Neural progenitor cell (in vitro differentiated cells): ENCODE measurements at places on chromosomes 11 and 22.

GRCh38 chr22:33869946-33870345 is 50.3 kb downstream of the LARGE1 start:
- no peak for DNase-seq
- no peaks in the 10 kb centered on the region for H3K27me3 ChIP-seq
- H3K4me3 ChIP-seq = no peak overlapping the region
- no peak overlapping the region for H3K27ac ChIP-seq
- no peaks in the 10 kb centered on the region for H3K36me3 ChIP-seq

- peaks cover 20% of the 10 kb centered on the region for H3K4me1 ChIP-seq
- peaks cover 7% of the 10 kb centered on the region for H3K36me3 ChIP-seq
- H3K27ac ChIP-seq = no peak overlapping the region
- DNase-seq = no peak
These were observed 1.6 kb downstream of the PPP2R1B start for GRCh38 chr11:111764621-111765020.

DNA sequence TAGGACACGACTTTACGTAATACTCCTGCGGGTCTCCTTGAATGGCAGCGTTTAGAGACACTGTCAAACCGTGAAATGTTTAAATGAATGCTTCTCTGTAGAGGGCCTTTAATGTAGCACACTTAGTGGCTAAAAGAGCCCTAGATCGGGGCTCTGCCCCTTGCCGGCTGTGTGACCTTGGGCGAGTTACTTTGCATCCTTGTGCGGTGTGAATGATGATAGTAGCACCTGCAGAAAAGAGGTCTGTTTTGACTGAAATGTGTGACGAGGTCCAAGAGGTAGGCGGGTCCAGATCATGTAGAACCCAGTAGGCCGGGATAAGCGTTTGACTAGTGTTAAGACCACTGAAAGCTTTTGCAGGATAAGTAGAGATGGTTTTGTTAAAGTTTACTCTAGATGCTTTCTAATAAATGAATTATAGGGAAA is 866 bp downstream of the MED17 start:
- H3K27me3 ChIP-seq = no peaks in the 10 kb centered on the region
- H3K27ac ChIP-seq = peak overlapping the region; percentile 99
- DNase-seq = peak; percentile 23
- peaks cover 29% of the 10 kb centered on the region for H3K4me1 ChIP-seq
- H3K4me3 ChIP-seq = peak overlapping the region; percentile 95
- H3K36me3 ChIP-seq = peaks cover 33% of the 10 kb centered on the region

- H3K27ac ChIP-seq = no peak overlapping the region
- H3K4me1 ChIP-seq = no peaks in the 10 kb centered on the region
- DNase-seq = no peak
- H3K4me3 ChIP-seq = no peak overlapping the region
These were observed 18.5 kb downstream of the MMP13 start for GRCh38 chr11:102936864-102937509.

DNA sequence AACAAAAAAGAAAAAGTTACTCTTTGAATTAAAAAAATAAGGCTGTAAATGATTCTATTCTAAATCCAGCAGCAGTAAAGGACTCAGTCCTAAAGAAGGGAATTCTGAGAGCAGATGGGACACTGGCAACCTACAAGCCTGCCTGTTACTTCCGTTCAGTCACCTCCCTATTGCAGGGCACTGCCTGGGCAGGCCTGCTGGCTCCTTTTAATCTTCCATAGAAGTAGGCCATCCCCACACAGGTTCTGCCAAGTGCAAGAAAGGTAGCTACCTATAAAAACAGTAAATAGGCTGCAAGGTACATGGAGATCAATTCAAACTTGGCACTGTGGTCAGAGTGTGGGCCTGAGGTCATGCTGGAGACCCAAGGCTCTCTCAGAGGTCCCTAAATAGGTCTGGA is 136.4 kb downstream of the TRIM44 start:
- DNase-seq = no peak
- no peaks in the 10 kb centered on the region for H3K36me3 ChIP-seq
- no peak overlapping the region for H3K27ac ChIP-seq
- peaks cover 7% of the 10 kb centered on the region for H3K4me1 ChIP-seq
- H3K27me3 ChIP-seq = no peaks in the 10 kb centered on the region

- no peaks in the 10 kb centered on the region for H3K36me3 ChIP-seq
- H3K27ac ChIP-seq = no peak within 1 kb of the TSS
- H3K27me3 ChIP-seq = peaks cover 36% of the 10 kb centered on the region
- H3K4me1 ChIP-seq = peaks cover 4% of the 10 kb centered on the region
- peak; percentile 96 for DNase-seq
- peak within 1 kb of the TSS; percentile 99 for H3K4me3 ChIP-seq
These were observed at the start of gene CLTCL1 for GRCh38 chr22:19291580-19292457. Gene CLTCL1, minus strand, starts transcription at chr22:19291719. Its CDS starts 78 bp downstream, at chr22:19291641.

- H3K27me3 ChIP-seq = no peaks in the 10 kb centered on the region
- H3K4me3 ChIP-seq = no peak overlapping the region
- H3K27ac ChIP-seq = no peak overlapping the region
- no peak for DNase-seq
These were observed 283.7 kb upstream of the ANO5 start for GRCh38 chr11:21909145-21909544.

DNA sequence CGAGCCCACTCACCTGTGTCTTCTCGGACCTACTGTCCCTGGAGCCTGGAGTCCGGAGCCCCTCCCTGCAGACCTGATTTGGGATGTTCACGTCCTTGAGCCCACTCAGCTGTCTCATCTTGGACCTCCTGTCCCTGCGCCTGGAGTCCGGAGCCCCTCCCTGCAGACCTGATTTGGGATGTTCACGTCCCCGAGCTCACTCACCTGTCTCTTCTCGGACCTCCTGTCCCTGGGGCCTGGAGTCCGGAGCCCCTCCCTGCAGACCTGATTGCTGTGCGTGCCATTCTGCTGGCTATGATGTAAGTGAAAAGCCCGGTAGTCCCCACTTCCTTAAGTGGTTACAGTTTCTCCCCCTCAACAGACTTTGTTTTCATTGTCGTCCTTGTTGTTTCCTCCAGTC is 867.1 kb downstream of the BRD1 start:
- no peaks in the 10 kb centered on the region for H3K27me3 ChIP-seq
- no peak overlapping the region for H3K4me3 ChIP-seq
- H3K27ac ChIP-seq = no peak overlapping the region
- H3K36me3 ChIP-seq = no peaks in the 10 kb centered on the region
- H3K4me1 ChIP-seq = no peaks in the 10 kb centered on the region
- DNase-seq = no peak

- H3K27ac ChIP-seq = no peak overlapping the region
- H3K27me3 ChIP-seq = no peaks in the 10 kb centered on the region
- no peak overlapping the region for H3K4me3 ChIP-seq
- H3K4me1 ChIP-seq = no peaks in the 10 kb centered on the region
- no peak for DNase-seq
These were observed 9.9 kb upstream of the OR8D2 start for GRCh38 chr11:124329787-124330478.

DNA sequence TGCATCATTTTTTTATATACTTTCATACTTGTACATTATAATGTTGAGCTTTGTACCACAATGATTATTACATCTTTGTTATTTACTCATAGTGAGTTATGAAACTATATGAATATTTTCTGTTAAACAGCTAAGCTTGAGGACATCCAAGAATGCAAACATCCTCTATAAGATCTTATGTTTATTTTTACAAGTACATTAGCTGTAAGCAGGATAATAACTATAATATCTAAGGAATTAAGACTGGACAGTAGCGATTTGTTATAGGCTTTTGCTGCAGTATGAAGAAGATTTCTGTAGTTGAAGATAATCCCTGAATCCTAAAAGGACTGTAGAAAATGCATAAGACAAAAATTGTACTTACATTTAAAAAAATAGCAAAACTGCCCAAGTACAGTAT is 176.0 kb downstream of the METTL15 start:
- H3K27me3 ChIP-seq = no peaks in the 10 kb centered on the region
- no peaks in the 10 kb centered on the region for H3K36me3 ChIP-seq
- H3K4me1 ChIP-seq = peaks cover 2% of the 10 kb centered on the region
- DNase-seq = no peak

DNA sequence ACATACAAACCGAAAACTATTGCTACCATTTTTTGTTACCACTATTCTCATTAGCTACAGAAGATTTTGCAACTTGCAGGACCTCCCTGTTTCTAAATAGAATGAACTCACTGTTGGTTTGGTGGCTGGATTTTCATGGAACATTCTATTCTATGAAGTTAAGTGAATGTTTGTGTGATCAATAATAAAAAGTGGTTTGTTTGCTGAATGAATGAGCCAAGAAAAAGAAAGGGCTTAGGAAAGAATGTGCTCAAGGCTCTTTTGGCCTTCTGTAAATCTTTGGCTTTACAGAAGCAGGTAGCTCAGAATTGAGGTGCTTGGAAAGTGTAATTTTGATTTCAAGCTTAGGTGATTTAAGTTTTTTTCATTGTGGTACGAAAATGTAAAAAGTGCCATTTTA is 5.9 kb upstream of the SCGB1D2 start:
- H3K36me3 ChIP-seq = no peaks in the 10 kb centered on the region
- no peaks in the 10 kb centered on the region for H3K27me3 ChIP-seq
- no peaks in the 10 kb centered on the region for H3K4me1 ChIP-seq
- no peak overlapping the region for H3K27ac ChIP-seq

DNA sequence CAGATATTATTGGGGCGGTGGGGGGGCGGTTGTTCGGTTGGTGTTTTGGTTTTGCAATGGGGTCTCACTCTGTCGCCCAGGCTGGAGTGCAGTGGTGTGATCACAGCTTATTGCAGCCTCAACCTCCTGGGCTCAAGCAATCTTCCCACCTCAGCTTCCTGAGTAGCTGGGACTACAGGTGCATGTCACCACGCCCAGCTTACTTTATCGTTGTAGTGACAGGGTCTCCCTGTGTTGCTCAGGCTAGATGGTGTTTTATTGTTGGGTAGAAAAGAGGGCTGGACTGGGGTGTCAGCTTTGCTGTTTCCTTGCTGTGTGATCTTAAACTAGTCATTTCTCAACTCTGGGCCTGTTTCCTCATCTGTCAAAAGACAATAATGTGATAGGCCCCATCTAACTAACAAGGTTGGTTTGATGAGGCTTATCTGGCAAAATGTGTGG is 17.5 kb upstream of the MYH9 start:
- H3K4me3 ChIP-seq = no peak overlapping the region
- no peaks in the 10 kb centered on the region for H3K36me3 ChIP-seq
- H3K4me1 ChIP-seq = no peaks in the 10 kb centered on the region
- no peak overlapping the region for H3K27ac ChIP-seq

DNA sequence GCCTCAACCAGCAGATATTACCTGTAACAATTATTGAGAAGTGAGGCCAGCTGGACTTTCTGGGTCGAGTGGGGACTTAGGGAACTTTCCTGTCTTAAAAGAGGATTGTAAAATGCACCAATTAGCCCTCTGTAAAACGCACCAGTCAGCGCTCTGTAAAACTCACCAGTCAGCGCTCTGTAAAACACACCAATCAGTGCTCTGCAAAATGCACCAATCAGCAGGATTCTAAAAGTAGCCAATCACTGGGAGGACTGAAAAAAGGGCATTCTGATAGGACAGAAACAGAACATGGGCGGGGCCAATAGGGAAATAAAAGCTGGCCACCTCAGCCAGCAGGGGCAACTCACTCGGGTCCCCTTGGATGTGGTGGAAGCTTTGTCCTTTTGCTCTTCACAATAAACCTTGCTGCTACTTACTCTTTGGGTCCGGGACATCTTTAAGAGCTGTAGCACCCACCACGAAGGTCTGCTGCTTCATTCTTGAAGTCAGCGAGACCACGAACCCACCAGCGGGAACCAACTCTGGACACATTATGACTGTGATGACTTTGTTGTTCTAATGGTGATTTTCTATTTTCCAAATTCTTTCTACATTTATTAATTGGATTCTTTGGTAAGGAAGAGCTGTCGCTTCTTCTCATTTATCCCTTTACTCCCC is 40.2 kb upstream of the FGF3 start:
- no peaks in the 10 kb centered on the region for H3K4me1 ChIP-seq
- no peak overlapping the region for H3K27ac ChIP-seq
- no peak overlapping the region for H3K4me3 ChIP-seq
- peaks cover 7% of the 10 kb centered on the region for H3K27me3 ChIP-seq
- H3K36me3 ChIP-seq = no peaks in the 10 kb centered on the region

GRCh38 chr11:9874466-9874865 is 210.6 kb downstream of the SWAP70 start:
- H3K4me1 ChIP-seq = no peaks in the 10 kb centered on the region
- H3K27me3 ChIP-seq = no peaks in the 10 kb centered on the region
- no peaks in the 10 kb centered on the region for H3K36me3 ChIP-seq
- no peak overlapping the region for H3K4me3 ChIP-seq
- no peak overlapping the region for H3K27ac ChIP-seq
